Activated CD4-positive, alpha-beta T cell treated with anti-CD3 and anti-CD28 coated beads, Interleukin-2, amount 50 U/mL, for 1 hour (primary cell): ENCODE measurements at places on chromosomes 11 and 22.

GRCh38 chr11:19646921-19647320 lies 65.7 kb upstream of the NAV2 start:
- DNase-seq, result no peak

DNA sequence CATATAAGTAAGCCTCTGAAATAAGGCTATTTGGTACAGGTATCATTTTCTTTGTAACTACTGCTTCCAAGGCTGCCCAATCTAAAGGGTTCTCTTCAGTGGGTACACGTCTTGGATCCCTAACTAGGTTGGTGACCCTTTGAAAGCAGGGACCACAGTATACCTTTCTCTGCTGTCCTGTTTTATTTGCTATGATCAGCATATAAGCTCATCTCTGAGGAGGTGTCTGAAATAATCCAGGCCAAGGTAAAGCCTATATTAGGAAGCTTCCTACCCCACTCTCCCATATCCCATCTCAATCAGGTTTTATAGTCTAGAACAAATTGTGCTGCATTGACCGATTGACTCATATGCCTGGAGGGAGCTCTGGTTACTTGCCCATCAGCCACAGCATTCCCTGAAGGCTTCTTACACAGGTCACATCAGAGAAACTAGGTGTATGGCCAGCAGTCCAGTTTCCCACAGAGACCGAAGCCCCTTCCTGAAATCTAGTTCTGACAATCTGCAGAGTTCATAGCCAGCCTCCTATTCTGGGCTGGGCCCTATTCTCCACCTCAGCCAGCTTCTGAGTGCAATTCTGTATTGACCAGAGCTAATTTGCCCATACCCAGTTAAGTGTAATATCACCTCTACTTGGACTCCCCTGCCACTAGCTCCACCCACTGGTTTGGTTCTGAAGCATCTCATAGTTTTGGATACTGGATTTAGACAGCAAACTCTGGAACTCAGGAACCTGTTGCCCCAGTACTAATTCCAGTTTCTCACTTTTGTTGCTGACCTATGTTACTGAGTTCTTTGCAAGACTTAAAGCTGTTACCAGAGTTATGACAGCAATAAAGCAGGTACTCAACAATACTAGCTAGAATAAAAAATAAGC lies 62.1 kb upstream of the ARHGAP20 start:
- no peak for DNase-seq

DNA sequence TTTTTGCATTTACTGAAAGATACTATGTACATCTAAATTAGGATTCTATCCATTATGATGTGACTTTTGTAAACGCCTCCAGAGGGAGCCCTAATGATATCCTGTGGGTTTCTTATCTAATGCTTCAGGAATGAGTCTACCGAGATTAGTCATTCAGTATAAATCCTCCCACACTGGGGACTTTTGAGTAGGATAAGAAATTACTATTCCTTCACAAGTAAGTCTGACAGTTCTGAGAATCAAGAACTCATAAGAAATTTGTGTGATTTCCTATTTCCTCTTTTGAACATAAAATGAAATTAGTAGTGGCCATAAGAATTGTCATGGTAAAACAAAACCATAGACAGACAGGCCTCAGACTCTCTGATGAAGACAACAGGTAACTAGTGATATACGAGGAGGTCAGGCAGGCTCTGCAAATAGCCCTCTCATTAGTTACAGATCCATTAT lies 10.0 kb upstream of the OR5M1 start:
- DNase-seq, result no peak

- DNase-seq, result no peak
These were observed 37.4 kb downstream of the PDGFB start for GRCh38 chr22:39207141-39208012.

- DNase-seq, result no peak
These were observed 54.1 kb upstream of the ARHGAP42 start for GRCh38 chr11:100632941-100633452.

DNA sequence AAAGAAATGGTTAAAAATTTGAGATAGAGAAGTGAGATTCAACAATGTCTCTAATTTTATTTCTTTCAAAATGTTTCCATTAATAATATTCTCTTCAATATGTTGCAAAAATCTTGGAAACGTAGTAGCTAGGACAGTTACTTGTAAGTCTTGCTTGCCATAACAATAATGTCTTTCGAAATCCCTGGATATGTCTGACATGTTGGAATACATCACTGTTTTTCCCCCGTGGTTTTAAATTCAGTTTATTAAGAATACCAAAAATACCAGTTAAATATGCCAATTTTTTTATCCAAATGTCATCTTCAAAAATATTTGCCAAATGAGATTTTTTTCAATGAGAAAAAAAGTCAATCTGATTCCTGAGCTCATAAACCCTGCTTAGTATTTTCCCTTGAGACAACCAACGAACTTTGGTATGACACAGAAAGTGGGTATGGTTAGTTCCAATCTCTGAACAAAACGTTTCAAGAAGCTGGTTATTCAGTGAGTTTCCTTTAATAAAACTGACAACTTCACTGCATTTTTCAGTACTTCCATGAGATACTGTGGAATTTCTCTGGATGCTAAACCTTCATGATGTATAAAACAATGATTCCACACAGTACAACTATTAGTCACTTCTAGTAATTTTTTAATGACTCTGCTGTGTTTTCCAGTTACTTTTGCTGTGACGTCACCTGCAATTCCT lies 36.7 kb upstream of the AMPD3 start:
- no peak for DNase-seq

DNA sequence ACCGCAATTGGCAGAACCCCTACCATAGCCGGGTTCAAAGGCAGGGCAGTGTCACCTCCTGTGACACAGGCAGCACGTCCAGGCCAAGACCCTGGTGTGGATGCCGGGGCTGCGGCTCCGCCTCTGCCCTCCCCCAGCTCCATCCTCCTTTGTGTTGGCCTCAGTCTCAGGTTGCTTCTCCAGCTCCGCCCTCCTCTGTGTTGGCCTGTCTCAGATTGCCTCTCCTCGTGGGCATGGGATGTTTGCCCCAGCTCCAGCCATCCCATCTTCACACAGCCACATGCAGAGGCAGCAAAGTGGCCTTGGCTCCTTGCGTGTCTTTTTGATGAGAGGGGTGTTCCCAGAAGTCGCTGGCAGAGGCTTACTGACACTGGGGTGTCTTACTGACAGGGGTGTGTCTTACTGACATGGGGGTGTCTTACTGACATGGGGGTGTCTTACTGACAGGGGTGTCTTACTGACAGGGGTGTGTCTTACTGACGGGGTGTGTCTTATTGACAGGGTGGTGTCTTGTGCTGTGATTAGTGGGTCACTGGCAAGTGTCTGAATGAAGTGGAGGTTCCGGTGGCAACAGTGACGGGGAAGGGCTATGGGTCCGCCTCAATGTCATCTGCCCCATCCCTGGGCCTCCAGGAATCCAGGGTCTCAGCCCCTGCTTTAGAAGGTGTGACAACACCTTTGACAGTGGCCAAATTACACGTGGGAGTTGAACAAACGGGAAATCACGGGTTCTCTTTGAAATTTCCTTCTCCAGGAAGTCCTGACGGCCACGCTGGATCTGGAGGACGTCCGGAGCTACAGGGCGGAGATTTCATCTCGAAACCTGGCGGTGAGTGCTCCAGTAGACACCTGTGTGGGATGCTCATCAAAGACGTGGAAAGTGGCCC lies 24.9 kb downstream of the NADSYN1 start:
- DNase-seq, result no peak

DNA sequence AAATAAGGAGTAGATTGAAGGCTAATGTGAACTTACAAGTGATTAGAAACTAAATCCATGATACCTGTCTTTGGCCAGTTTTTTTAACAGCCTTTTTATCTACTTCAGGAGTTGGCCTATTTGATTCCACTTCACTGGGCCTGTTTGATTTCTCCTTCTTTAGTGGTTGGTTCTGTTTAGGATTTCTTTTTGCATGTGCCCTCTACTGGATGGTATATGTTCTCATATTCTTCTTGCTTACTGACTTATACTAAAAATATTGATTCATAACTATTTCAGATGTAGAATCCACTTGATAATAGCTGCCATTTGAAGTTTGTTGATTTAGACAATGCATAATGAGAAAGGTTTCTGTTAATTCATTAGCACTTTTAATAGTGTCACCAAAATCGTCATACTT lies 53.9 kb downstream of the USP47 start:
- no peak for DNase-seq

- DNase-seq, result no peak
These were observed 777 bp downstream of the TBX10 start for GRCh38 chr11:67638535-67639437.

GRCh38 chr11:32105871-32106560 lies 15.1 kb downstream of the RCN1 start:
- DNase-seq, result no peak

- DNase-seq, result no peak
These were observed 1998.4 kb downstream of the LRRC4C start for GRCh38 chr11:39461066-39461465.

GRCh38 chr11:119741369-119742262 lies 12.6 kb upstream of the NECTIN1 start:
- DNase-seq, result peak; percentile 57

DNA sequence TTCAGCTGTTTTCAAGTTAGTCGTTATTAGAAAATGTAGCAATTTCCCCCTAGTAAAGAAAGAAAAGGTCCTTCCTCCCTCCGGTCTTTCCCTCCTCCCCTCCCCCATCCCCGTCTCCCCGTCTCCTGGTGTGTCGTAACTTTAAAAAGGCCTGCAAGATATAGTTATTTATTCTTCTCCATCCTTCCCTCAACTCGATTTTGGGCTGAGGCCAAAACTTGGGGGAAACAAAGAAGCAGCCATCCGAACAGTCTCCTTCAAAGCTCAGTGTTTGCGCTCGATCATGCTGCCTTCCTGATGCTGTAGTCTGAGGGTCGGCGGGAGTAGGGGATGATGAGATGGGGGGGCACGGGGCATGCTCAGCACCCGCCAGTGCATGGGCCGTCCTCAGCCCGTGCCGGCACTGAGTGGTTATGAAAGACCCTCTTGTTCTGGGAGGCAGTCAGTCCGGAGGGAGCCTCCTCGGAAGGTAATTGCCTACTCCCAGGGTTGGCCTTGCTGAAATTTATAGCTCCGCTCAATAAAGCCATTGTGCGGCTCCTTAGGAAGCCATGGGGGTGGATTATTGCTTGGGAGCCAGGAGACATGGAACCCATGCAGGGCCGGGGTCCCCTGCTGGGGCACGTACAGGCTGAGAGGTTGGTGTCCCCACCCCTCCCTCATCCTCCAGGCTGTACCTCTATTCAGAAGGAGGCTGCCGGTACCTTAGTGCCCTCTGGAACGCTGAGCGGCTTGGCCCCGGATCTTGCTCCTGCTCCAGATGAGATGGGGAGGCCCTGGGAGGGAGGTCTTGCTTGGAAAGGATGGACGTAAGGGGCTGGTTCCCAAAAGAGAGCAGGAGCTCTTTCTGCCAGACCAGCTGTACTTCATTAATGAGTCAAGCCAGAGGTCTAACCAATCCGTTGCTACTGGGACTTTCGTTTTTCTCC lies 212.7 kb upstream of the CADM1 start:
- no peak for DNase-seq

DNA sequence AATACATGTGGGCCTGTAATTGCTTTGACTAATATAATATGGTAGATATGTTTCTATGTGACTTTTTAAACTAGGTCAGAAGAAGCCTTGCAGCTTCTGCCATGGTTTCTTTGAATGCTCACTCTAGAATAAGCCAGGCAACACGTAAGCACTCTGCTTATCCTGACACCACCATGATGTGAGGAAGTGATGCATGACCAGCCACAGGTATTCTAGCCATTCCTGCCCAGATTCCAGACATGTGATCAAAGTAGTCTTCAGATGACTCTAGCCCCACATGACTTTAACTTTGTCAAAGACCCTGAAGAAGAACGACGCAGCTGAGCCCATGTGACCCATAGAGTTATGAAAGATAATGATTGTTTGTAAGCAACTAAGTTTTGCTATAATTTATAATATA lies 276.1 kb upstream of the NCAM1 start:
- no peak for DNase-seq

- DNase-seq, result no peak
These were observed 13.8 kb downstream of the CARS1 start for GRCh38 chr11:3043315-3043871.

- DNase-seq, result peak; percentile 55
These were observed at the start of gene HSPA8 for GRCh38 chr11:123061403-123062157. Gene HSPA8, minus strand, starts transcription at chr11:123062136. Its CDS starts 812 bp downstream, at chr11:123061324.

GRCh38 chr11:79025622-79026021 lies 415.2 kb downstream of the TENM4 start:
- DNase-seq, result no peak

DNA sequence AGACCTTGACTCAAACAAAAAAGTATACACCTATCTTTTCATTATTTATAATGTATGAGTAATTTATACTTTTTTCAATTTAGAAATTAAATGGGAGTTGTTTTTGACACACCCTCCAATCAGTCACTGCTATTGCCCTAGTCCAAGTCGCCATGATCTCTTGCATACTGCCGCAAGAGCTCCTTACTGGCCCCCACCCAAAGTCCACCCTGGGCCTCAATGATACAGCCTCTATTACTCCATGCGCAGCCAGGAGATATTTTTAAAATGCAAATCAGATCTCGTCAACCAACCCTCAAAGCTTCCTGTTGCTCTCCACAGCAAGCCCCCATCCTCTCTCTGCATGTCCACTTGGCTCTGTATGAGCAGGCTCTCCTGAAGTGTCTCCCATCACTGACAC lies 12.8 kb upstream of the LMO1 start:
- no peak for DNase-seq

- DNase-seq, result no peak
These were observed 1126.7 kb upstream of the CCDC90B start for GRCh38 chr11:84412862-84413261.

DNA sequence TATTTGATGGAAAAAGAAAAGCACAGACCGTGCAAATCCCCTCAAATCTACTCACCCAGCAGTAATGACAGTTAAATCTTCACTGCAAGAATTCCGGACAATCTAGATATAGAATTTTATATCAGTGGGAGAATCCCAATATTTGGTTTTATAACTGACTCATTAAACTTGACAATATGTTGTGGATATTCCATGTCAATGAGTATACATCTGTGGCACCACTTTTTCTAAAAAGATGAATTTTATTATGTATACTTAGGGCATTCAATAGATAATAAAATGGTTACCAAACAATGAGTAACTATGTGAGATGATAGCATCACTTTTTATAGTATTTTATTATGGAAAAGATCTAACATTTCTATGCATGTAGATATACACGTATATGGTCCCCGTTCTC lies 79.9 kb downstream of the OSBP2 start:
- DNase-seq, result no peak

GRCh38 chr22:37178350-37179125 lies 9.5 kb downstream of the C1QTNF6 start:
- DNase-seq, result no peak

GRCh38 chr11:39462506-39462905 lies 1996.9 kb downstream of the LRRC4C start:
- no peak for DNase-seq
